Stimulated activated CD4-positive, alpha-beta T cell treated with anti-CD3 and anti-CD28 coated beads, Interleukin-2, amount 100 ng/mL, for 4 hours (primary cell): ENCODE measurements at places on chromosomes 11 and 22.
A peak's percentile ranks its signal among the peaks of the same experiment; 100 is the strongest.

DNA sequence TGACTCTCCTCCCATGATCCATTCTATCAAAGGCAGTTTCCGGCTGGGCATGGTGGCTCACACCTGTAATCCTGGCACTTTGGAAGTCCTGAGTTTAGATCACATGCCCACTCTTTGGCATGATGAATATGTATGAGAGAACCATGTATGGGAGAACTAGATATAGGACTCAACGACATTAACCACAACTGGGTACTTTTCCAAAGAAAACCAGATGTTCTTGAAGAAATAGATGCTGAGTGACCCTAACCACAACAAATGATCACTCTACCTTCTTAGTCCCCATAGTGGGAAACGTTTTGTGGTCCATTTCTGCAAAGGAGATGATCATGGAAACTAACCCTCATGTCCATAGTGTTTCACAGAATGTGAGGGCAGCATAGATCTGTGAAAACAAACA, 13.6 kb downstream of the FJX1 start:
- no peak for DNase-seq

- DNase-seq = no peak
These were observed 41.7 kb upstream of the ADA2 start for GRCh38 chr22:17260950-17261349.

- DNase-seq = no peak
These were observed 1.6 kb upstream of the CARD10 start for GRCh38 chr22:37520776-37521191.

DNA sequence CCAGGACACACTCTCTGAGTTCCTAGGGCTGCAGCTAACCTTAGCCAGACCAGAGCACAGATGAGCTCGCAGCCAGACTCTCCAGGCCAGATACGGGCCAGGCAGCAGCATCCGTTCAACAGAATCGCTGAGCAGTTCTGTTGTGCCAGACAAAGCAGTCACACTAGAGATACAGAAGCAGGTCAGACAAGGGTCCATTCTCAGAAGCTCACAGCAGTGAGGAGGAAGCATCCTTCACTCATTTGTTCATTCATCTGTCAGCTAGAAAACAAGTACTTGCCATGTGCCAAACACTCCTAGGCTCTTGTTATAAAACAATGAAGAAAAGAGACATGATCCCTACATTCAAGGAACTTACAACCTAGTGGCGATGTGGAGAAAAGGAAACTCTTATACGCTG, 2.6 kb downstream of the LMO2 start:
- DNase-seq = no peak

DNA sequence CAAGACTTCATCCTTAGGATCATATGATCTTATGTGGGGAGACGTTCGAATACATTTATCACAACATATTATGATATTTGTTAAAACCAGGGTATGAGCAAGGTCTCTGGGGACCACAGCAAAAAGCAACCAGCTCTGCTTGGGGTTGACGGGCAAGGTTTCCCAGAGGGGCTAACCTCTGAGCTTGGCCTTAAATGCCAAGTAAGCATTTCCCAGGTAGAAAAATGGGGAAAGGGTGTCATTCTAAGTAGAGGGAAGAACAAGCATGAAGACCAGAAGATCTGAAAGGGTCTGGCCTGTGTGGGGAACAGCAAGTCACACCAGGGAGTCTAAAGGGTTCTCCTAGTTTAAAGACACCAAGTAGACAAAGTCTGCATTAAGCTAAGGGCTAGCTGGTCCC, 24.1 kb downstream of the CLMP start:
- no peak for DNase-seq

DNA sequence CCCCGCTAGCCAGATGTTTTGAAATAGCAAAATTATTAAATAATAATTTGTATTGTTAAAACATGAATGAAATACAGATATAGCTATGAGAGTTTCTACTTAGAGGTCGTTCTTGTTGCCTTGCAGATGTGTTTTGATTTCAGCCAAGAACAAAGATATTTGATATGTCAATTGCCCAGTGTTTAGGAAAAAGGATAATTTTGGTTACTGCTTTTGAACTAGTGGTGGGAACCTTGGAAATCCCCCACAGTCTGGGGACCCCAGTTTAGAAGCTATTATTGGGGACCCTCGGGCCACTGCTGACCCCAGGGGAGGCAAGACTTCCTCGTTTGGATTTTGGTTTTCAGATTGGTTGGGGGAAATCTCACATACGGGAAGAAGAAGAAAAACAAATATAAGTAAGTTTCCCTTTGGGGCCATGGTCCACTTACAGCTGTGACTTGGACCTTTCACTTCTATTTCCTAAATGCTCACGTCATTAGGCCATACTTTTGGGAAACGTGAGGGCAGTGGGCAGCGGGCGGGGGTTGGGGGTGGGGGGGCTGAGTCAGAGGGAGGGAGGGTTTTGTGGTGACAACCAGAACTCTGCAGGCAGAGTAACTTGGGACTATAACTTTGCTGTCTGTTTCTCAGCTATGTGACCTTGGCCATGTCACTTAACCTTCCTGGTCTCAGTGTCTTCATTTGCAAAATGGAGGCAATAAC, 37.0 kb downstream of the LDLRAD3 start:
- DNase-seq = no peak

- DNase-seq = no peak
These were observed 493.2 kb downstream of the MIAT start for GRCh38 chr22:27150544-27150941.

DNA sequence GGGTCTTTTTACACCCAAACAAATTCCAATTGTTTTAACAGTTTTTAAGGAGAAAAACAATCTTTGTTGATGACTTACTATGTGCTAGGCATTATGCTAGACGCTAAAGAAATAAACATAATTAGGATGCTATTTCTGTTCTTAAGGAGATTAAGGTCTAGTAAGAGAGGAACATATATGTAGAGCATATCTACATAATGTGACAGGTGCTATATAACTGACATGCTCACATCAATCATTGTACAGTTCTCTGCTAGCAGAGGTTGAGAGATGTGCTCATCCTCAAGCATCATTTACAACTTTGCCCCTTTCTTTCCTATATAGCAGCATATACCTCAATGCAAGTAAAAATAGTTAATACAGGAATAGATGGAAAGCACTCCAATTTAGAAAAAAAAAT, 37.5 kb downstream of the PDGFD start:
- DNase-seq = no peak

DNA sequence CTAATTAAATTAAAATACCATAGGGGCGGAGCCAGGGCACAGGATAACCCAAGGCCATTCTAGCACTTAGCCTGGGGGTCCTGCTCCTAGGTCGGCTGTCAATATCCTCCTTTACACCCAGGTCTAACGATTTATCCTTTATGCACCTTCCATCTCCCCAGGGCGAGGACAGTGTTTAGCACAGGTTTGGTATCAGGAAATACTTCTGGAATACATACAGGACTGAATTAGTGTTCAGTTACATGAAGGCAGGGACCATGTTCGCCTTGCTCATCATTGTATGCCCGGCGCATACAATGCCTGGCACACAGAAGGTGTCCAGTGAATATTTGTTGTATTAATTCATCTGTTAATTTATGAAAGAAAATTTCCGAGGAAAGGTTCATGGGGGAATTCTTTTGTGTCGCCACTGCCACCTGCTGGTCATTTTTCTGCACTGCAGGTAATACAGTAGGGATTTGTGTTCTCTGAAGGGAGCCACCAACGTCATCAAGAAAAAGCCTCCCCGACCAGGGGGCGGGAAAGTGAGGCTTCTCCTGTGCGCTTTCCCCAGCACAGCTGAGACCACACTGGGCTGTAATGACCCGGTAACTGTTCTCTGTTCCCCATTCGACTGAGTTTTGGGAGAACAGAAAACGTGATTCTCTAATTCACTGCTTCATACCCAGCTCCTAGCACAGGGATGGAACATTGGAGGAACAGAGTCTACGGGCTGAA, 68.7 kb upstream of the ASPHD2 start:
- DNase-seq = peak; percentile 46

DNA sequence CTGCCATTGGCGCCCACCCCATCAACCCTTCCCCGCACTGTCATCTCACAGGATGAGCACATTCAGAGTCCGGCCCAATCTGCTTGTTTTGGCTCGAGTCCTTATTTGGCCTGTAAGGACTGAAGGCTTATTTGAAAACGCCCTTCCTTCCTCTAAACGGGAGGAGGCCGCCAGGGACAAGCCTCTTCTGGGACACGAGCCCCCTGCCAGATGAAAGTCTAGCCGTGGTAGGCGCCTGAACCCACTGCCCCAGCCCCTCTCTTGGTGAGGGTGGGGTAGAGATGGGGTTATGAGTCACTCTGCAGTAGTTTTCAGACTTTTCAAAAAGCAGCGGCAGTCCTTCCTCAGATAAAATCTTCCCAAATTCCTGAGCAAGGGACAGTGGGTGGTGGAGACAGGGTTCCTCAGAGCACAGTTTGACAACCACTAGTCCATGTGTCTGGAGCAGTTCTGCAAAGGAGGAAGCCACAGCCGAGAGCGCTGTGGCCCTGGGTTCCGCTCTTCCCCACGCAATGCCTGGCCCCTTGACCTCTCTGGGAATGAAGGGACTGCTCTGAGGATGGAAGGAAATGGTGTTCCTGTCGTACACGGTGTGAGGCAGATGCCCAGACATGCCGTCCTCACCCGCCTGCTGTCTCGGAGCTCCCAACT, 57.0 kb downstream of the MYH9 start:
- no peak for DNase-seq

DNA sequence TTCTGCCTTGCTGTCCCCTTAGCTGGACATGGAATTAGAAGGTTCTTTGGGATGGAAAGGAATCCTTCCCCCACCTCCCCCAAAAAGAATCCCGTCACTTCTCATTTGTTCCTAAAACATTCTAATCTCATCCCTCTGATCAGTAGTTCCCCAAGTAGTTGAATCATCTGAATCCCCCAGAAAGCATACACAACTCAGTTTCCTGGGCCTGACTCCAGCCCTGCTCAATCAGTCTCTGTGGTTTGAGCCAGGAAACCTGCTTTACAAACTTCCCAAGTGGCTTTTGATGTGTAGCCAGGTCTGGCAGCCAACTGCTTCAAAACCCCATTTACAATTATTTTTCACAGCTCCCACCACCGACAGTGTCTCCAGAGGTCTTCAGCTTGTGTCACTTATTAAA, 20.2 kb downstream of the C22orf31 start:
- no peak for DNase-seq

GRCh38 chr11:125270711-125271110, 106.2 kb downstream of the PKNOX2 start:
- no peak for DNase-seq

GRCh38 chr11:35907648-35908431, 36.0 kb upstream of the LDLRAD3 start:
- no peak for DNase-seq

GRCh38 chr22:50516068-50516467, 8.0 kb downstream of the NCAPH2 start:
- DNase-seq = no peak

- DNase-seq = no peak
These were observed 10.7 kb upstream of the SESN3 start for GRCh38 chr11:95241681-95242081.

DNA sequence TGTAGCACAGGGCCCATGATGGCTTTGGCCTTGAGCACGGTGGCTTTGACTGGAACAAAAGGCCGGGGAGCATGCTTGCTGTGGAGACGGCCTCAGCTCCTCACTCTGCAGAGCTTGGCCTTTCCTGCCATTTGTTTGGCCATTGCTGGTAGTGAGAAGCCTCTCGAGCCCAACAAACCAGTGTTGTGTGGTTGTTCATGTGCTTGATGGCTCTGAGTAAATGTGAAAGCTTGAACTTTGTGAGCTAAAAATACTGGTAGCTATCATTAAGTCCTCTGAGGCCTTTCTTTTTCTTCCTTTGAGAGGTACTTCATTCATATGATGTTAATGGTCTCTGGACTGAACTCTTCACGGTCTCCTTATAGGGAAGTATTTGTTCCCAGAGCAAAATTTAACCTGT, 39.6 kb downstream of the NAT10 start:
- DNase-seq = no peak

DNA sequence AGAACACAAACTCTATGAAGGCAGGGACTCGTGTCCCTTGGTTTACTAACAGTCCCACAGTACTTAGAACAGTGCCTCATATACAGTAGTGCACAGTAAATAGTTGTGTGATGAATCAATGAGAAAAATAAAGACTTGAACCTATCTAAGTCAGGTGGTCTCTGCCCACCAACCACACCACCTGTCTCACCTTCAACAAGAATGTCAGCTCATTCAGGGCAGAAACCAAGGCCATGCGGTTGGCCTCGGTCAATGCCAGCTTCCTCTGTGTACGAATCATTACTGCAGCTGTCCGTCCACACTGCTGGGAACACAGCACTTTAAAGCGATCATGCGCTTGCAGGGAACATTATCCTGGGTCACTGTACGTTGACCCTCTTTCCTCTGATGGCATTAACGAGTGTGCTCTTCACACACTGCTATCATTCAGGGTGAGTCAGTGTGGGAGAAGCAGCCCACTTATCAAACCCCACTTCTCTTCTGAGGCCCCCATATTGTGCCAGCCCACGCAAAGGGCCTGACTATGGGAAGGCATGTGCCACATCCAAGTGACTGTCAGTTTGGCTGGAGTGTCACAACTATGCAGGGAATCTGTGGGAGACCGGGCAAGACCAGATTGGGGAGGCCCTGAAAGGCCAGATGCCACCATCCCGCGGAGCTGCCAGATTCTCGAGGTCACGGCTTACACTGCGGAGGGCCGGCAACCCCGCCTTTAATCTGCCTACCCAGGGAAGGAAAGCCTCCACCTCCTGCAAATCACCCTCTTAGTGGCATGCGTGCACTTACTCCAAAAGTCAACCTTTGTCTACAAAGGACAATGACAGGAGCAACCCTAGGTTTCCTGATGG, 36.1 kb downstream of the LARGE1 start:
- DNase-seq = no peak

DNA sequence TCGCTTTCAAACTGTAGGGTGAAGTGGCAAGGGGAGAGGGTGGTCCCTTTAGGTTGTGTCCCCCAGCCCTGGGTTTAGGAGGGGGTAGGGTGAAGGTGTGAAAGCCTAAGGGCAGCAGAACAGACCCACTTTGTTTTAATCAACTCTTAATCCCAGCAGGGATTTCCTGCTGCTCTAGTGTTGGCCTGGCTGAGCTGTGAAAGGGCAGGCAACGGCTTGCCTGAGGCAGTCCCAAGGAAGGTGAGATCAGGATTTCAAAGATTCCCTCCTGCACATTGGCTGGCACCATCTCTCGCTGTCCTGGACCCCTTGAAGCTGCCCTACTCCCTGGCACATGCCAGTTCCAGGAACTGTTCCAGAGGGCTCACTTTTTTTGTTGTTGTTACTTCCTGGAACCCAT, 221.3 kb downstream of the INSC start:
- DNase-seq = no peak

- no peak for DNase-seq
These were observed 532.9 kb upstream of the B3GAT1 start for GRCh38 chr11:134944986-134945385.

DNA sequence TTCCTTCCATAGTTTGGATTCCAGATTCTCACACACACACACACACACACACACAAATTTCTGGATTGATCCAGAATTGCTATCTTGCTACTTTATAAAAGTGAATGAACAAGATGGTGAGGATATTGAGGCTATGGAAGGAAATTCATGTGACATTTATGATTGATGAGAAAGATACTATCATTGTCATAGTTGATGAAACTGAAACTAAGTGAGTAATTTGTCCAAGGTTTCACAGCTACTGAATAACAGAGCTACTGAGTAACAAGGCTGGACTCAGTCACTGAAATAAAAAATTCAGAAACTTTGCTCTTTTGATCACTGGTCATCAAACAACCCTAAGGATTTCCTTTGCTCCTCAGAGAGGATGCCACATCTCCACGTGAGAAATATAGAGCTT, 16.2 kb downstream of the OR5D16 start:
- DNase-seq = no peak

GRCh38 chr11:62622476-62623089, 797 bp upstream of the B3GAT3 start:
- no peak for DNase-seq

GRCh38 chr11:81839976-81840375, 893.7 kb downstream of the FAM181B start:
- no peak for DNase-seq
